Stimulated activated CD4-positive, alpha-beta T cell treated with anti-CD3 and anti-CD28 coated beads, Interleukin-1b, Interleukin-23, amount 100 ng/mL, for 1 hour (primary cell): ENCODE measurements at places on chromosomes 1 and 21.

GRCh38 chr1:58047265-58047858 lies 499.2 kb downstream of the OMA1 start:
- peak; percentile 5 for DNase-seq

DNA sequence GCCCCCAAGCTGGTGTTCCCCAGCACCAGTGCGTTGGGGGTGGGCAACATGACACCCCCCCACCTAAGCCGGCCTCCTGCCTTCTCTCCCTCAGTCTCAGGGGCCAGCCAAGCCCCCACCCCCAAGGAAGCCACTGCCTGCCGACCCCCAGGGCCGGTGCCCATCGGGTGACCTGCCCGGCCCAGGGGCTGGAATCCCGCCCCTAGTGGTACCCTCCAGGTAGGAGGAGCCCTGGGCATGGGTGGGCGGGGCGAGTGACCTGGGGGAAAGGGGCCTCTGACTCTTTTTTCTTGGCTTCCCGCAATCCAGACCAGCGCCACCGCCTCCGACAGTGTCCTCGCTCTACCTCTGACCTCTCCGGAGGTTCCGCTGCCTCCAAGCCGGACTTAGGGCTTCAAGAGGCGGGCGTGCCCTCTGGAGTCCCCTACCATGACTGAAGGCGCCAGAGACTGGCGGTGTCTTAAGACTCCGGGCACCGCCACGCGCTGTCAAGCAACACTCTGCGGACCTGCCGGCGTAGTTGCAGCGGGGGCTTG lies 1.3 kb upstream of the EFNA4 start:
- no peak for DNase-seq

GRCh38 chr1:47507881-47508701 lies 70.2 kb downstream of the FOXD2 start:
- DNase-seq, result peak; percentile 7

DNA sequence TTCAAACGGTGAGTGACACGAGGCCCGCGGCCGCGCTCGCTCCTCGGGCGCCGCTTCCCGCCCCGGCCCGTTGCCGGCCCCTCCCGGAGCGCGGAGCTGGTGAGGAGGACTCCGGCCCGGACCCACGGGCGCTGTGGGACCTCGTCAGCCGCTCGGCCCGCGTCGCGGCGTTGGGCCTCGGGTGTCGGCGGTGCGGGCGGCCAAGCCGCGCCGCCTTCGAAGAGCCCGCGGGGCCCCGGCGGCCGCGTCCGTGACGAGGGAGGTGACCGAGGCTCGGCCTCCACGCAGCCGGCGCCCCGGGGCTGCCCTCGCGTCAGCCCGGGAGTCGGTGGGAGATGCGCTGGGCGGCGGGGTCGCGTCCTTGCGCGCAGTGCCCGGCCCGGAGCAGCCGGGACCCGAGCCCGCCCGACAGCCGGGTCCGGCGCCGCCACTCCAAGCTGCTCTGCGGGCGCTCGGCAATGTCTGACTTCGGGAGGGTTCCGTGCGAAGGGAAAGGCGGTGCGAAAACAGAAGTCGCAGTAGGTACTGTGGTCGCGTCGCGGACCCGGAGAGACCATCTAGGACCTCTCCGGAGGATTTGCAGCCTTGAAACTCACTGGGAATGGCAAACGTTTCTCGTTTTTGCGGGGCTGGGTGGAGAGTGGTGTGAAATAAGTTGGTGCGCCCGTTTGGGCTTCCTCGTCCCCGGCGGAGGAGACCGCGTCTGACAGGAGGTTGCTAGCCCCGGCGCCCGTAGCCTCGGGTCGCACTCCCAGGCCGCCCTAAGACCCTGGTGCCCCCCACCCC lies 829 bp downstream of the SPEN start:
- DNase-seq, result no peak

DNA sequence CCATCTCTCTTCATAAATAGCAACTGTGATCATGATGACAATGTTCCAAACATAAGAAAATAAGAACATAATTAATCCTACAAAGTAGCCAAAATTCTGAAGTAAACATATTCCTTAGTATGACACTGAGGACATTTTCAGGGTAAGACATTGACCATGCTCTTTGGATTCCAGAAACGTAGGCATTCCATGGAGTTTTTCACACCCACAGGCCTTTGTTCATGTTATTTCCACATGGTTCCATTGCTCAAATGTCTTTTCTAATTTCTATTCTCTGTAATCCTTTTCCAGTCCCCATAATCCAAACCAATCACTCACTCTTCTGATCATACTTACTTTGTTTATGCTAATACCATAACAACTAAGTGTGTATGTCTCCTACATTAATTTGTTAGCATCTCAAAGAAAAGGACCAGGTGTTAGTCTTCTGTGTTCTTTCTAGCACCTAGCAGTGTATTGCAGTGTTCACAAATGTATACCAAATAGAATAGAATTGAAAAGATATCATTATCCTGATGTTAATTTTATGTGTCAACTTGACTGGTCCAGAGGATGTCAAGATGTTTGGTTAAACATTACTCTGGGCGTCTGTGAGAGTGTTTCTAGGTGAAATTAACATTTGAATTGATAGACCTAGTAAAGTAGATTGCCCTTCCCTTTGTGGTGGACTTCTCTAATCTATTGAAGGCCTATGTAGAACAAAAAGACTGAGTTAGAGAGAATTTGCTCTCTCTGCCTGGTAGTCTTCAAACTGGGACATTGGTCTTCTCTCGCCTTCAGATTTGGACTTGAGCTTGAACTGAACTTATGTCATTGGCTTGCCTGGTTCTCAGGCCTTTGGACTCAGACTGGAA lies 516.6 kb downstream of the PTPRC start:
- no peak for DNase-seq

GRCh38 chr1:70675737-70676156 lies 264.7 kb downstream of the CTH start:
- no peak for DNase-seq

DNA sequence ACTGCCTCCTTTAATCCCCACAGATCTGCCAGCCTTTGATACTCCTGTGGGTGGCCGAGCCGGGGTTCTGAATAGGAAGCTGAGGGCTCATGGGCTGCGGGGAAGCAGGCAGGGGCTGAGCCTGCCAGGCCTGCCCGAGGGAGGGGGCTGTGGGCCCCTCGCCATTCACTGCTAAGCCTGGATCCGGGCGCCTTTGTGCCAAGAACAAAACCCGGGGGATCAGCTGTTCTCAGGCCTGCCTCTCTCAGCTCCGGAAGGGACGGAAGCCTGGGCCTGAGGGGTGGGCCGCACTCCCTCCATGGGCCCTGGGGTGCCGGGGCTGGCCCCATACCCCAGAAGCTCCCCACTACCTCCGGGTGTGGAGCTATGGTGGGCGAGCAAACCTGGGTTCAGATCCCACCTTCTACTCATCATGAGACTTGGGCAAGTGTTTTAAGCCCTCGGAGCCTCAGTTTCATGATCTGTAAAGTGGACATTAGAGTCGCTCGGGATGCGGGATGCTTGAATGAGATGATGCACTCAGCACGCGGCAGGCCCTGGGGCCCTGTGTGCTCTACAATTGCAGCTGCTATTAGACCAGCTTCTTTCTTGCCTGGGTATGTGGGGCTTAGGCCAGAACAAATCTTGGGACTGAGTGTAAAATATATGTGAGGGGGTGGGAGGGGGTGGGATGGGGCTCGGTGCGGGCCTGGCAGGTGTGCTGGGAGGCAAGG lies 19.2 kb upstream of the EPHA2 start:
- no peak for DNase-seq

DNA sequence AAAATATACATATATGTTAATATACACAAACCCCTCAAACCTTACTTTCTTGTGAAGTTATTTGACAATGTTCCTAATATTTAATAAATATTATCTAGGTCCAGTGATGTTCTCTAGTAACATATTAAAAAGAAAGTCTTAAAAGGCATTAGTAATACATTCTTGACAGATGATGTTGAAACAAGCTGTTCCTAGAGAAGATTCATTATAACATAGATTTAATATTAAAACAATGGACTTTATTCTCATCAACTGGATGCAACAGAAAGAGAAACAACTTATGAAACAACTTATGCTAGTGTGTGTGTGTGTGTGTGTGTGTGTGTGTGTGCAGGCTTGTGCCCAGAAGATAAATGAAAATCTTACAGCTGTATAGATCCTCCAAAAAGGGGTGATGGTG lies 68.5 kb upstream of the PLXNA2 start:
- no peak for DNase-seq

DNA sequence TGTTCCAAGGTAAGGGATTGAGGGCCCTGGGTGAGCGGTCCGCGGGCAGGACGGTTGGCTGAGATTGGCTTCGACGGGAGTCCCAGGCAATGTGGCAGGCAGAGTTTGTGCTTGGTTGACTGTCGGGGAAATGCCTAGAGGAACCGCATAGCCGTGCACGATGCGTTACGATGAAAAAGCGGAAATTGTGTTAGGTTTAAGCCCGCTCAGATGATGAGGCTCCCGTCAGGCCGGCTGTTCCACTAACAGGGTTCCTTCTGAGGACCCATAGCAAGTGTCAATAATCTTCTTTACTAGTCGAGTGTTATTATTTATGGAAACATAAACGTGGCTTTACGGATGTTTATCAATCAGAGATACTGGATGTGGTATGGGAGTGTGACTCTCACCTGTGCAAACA lies 117.8 kb upstream of the COL6A1 start:
- no peak for DNase-seq

DNA sequence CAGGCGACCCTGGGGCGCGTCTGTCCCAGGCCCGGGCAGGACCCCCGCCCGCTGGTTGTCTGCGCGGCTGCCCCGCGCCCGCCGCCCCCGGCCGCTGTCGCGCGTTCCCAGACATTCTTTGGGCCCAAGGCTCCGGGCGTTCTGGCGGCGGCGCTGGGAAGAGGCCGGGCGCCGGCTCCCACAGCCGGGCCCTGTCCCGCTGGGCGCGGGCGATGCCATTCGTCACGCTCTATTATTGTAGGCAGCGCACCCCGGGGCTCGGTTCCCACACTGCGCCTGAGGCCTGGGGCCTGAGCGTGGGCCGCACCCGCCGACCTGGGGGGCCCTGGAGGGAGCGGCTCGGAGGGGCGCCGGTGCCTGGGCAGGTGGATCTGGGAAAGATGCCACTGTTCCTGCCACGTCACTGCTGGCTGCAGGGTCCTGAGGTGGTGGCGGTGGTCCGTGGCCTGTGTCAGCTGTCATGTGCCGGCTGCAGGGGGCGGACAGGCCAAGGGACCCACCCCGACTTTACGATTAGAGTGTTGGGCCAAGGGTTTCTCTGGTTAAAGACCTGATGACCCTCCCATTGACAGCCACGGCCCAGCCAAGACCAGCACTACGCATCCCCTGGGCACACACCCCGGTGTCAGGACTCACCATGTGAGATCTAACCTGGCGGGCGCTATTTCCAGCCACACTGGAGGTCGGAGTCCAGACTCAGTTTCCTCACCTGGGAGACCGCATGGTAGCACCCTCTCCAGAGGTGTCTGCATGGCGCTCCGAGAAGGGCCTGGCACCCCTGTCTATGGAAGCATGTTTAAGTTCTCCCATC lies 55.1 kb upstream of the ADARB1 start:
- no peak for DNase-seq

- no peak for DNase-seq
These were observed 104.5 kb upstream of the TMEM51 start for GRCh38 chr1:15049067-15049466.

- no peak for DNase-seq
These were observed 25.0 kb upstream of the RD3 start for GRCh38 chr1:211517006-211517405.

DNA sequence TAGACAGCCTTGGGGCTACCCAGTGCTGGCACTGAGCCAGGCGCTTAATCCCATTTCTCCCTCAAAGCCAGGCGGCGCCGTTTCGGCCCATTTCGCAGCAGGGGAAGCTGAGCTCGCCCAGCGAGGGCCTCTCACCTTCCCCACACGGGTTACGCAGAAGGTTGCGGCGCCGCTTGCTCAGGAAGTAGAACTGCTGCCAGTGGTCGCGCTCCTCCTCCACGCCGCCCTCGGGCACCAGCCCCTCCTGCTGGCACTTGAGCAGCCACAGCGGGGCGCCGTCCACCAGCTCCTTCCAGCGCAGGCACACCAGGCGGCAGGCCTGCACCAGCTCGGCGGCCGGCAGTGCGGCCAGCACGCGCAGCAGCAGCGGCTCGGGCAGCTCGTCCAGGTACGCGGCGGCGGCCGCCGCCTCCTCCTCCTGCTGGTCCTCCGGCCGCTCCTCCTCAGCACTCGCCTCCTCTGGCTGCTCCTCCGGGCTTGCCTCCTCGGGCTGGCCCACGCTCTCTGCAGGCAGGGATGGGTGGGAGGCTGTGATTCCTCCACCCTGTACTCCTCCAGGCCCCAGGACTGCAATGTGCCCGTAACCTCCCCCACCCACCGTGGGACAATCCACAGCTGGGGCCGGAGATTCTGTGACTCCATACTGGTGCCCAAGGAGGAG lies 3.8 kb downstream of the FBXO2 start:
- peak; percentile 29 for DNase-seq

- DNase-seq, result no peak
These were observed 12.5 kb upstream of the GUCA2A start for GRCh38 chr1:42176902-42177519.

DNA sequence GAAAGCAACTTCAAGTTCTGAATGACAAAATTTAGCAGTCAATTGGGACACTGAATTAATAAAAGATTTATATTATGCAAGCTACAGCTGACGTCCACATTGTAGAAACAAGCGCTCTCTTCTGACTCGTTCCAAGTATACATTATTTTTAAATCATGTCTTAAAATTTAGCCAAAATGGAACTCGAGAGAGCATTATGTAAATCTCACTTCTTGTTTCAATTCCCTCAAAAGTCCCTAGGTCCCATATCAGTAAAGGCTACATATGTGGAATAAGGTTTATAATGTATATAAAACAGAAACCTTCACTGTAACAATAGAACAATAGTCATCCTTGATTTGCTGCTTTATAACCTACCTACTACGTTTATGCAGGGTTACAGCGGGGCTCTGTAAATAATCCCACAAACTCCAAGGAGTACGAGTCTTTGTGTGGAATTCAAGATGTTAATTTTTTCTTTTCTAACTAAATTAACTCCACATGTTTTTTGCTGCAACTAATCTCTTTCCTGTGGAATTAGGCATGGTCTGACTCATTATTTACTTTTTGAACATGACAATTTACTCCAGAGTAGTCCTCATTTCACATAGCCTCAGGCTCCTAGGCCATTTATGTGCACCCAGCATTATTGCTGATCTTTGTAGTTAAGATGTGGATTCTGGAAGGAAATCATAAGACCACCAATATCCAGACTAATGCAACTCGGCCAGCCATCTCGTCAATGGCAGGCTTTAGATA lies 785.1 kb downstream of the LTN1 start:
- no peak for DNase-seq
